Kasumi-1 (cell line): ENCODE measurements at places on chromosomes 3 and 15.

GRCh38 chr3:179045719-179046402 lies 25.7 kb downstream of the ZMAT3 start:
- peak; percentile 37 for DNase-seq

- DNase-seq = no peak
Observed at GRCh38 chr3:29026286-29026685, 254.6 kb upstream of the RBMS3 start.

- no peak for DNase-seq
Observed at GRCh38 chr15:63626955-63627354, 29.8 kb downstream of the FBXL22 start.

GRCh38 chr15:74302821-74303359 lies 64.6 kb downstream of the CYP11A1 start:
- DNase-seq = peak; percentile 3

- DNase-seq = peak; percentile 65
Observed at GRCh38 chr15:100849021-100849854, 30.4 kb upstream of the ALDH1A3 start.

DNA sequence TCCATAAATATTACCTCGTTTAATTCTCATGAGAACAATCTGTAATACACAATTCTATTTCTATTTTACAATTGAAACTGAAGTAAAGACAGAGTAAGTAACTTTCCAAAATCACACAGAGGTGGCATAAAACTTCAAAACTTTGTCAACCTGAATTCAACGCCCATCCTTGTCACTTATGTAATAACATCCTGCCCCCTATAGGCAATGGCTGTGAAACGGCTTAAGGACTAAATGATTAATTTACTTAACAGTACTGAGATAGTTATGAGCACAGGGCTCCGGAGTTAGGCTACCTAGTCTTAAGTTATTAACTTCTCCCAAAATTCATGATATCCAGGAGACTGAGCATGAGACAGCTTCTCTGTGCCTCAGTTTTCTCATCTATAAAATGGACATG lies 293.1 kb upstream of the CHRM5 start:
- peak; percentile 1 for DNase-seq

- DNase-seq = peak; percentile 12
Observed at GRCh38 chr3:51141573-51141972, 243.5 kb upstream of the MANF start.
